ENCODE measurements at places on chromosomes 5 and 9.

DNA sequence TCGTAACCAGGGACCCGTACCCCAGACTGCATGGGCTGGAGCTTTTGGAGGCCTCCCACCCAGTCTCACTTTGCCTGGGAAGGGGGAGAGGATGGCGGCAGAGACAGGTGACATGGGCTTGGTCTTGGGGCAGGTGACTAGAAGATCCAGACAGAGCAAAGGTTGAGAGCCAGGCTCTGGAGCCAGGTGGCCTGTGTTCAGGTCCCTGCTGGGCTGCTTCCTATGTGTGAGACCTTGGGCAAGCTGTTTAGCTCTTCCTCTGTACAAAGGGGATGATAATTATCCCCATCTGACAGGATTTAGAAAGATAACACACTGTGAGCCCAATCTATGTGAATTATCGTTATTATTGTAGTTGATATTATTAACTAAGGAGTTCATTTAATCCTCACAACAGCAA is 16.1 kb upstream of the NDST1 start:
- DNase-seq: no peak

DNA sequence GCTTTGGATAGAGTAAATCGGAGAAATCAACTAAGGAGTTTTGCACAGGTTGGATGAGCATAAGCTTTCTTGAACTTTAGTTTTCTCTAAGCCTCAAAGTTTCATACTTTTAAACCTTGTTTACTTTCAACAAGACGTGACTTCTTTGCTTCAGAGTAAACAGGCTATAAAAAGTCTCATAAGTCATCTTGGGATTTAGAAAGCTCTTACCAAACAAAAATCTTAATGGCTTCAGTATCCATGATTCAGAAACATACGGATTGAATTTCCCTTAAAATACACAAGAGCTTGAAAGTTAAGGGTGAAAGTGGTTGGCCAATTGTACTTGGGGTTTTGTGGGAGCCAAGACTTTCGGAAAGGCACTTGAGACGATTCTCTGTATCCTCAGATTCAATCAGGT is 270.9 kb upstream of the ANKH start:
- DNase-seq: no peak

DNA sequence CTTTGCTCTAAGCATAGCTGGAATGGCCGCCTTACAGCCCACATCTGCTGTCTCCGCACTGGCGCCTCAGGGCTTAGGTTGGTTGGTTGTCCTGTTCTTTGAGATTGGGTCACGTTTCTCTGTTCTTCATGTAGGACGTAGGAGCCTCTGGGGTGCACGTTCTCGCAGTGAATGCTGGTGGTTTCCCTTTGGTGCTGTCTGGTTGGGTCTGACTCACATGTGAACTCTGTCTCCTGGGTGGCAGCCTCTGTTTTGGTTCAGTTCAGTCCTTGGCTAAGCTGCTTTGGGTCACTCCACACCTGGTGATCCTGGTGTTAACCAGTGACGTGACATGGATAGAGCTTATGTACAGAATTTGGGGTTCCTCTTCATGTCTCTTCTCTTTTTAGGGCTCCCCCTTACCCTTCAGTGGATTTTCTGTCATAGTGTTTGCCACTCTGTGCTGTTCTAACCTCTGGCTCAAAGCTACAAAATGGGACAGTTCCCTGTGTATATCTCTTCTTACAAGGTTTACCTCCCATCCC is 12.6 kb upstream of the LPCAT1 start:
- peak; percentile 51 for DNase-seq

DNA sequence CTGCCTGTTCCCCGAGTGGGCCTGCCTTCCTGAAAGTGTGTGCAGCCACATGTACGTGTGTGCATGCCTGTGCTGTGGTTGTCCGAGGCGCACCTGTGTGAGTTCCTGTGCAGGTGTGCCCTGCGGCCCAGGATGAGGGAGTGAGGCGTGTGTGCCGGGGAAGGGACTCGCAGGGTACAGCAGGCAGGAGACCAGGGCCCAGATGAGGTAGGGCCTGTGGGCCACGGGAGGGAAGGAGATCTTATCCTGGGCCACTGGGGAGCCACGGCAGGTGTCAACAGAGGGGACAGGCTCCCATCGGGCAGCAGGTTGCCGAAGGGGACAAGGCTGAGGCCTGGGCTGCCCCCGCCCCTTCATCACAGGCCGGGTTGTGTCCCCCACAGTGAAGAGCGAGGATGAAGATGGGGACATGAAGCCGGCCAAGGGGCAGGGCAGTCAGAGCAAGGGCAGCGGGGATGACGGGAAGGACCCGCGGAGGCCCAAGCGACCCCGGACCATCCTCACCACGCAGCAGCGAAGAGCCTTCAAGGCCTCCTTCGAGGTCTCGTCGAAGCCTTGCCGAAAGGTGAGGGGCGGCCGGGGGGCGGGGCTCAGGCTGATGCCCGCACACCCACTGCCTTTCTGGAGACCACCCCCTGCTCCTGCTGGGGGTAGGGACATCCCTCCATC is 79.2 kb downstream of the LMX1B start:
- no peak for DNase-seq

- DNase-seq: no peak
Measured at GRCh38 chr5:170223906-170224305, 8.9 kb upstream of the C5orf58 start.

DNA sequence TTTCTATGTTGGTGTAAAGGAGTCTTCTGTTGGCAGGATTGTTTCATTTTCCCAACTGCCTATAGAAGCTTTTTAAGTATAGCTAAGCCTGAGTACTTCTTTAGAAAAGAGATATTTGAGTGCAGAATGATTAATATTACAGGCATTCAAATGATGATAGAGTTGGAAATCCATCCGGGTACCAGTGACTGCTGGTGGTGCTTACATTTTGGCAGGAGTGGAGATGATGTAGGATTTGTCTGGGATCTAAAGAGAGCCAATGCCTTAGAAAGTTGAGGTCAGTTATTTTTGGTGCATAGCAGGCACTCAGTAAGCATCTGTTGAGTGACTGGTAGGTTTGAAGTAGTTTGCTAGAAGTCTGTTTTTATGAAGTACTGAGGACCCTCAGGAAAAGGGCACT is 433.5 kb downstream of the DMAC1 start:
- DNase-seq: no peak

DNA sequence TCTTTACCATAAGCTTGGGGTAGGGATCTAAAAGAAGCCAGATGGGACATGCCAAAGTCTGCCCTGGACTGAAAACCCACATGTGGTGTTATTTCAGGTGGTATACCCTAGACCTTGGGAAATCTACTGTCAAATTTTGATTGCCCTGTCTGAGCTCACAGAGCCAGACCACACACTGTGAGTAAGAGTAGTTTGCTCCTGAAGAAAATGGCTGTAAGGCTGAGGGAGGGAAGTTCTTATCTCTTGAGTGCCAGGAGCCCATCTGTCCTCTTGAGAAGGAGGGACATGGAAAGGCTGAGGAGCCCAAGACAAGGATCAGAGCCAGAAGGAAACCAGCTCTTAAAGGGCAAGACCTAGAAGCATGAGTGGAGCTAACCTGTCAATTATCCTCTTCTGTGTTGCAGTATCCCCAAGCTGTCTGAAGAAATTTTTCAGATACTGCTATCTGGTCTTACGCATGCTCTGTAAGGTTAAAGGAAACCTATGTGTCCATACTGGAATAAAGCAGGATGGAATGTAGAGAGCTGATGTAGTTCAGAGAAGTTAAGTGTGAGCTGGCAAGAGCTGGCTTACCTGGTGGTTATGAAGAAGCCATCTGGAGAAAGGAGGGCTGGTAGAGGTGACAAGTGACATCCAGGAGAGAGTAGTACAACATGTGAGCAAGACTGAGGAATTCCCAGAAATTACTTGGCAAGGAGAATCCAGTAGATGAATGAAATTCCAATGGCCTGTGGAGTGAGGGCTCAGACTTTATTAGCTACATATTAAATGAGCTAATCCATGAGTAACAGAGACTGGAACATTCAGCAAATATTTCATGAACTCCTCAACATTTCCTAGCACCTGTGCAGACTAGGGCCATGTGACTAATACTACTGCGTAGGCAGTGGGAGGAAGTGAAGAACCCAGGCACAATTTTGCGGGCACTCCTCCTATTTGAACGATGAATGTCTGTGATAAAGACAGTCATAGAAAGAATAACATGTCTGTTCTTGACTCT is 389.1 kb upstream of the KIF2A start:
- no peak for DNase-seq

DNA sequence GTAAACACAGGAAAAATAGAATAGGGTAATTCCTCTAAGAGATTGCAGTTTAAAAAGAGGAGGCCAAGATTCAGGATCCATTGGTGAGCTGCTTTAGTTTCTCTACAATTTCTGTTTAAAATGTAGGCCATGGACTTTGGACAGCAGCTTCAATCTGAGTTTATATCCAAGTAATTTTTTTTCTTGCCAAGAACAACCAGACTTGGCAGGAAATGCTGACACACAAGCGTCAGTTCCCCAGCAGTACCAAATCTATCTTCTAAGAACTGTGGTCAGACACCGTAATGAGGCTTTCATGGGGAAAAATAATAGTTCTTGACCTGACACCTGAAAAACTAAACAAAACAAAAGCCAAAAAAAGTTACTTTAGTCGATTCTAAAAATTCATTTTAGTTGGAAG is 528.8 kb downstream of the CSNK1G3 start:
- DNase-seq: peak; percentile 40

All from adrenal gland (tissue), 19 donors.